Nucleus accumbens (tissue), 56 donors: ENCODE measurements at places on chromosomes 7 and 10.

- DNase-seq: no peak
Measured at GRCh38 chr7:124667312-124668153, 98.1 kb downstream of the GPR37 start.

DNA sequence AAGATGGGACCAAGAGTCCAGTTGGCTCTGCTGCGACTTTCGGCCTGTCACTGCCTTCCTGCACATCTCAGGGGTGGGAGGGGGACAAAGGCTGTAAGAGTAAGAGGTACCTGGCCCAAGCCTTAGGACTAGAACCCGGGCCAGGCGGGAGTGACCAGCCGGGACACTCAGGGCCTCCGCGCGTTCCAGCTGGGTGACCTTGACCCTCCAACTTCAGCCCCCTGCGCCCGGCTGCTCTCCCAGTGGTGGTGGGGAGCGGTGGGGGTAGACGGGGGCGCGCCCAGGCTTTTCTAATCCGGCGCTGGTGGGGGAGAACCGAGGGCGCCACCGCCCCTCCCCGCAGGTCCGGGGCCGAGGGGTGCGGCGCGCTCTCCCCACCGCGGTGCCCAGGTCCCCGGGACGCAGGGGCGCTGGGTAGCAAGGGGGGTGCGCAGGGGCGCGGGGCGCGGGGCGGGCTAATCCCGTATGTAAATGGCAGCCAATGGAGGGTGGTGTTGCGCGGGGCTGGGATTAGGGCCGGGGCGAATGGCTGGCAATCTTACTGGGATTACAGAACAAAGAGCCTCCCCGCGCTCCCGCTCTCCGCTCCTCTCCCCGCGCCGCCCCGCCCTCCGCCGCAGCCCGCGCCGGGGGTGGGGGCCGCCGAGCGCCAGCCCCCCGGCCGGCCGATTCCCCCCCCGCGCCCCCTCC is at the start of gene GTF2IRD1:
Gene GTF2IRD1 (plus strand): TSS at position 585 of the 690 bp plus-strand sequence. CDS start 54,175 bp downstream, outside the sequence.
- peak; percentile 68 for DNase-seq

DNA sequence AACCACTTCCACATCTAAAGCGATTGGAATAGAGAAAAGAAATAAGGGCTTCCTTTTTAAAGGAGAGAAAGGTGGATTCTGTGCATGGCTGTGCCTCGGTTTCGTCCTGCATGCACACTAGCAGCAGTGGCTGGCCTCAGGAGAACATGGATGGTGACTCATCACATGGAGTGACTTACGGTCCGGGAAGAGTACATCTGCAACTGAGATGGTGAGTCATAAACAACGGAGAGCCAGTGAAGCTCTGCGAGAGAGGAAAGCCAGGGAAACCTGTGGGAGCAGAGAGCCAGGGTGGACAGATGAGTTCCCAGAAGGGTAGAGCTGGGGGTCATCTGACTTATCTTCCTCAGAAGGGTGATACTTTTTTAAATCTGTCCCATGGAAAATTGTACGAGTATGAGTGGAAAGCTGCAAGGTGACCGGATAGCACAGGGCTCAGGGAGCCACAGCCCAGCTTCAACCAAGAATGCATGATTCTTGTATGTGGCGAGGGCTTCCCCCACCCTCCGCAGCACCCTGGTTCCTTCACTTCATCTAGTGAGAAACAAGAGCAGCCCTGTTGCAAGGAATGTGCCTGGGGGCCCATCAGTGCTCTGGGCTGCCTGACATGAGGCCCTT is 259.1 kb downstream of the KLF6 start:
- no peak for DNase-seq

GRCh38 chr7:150321788-150322113 is 1.4 kb upstream of the LRRC61 start:
- no peak for DNase-seq

GRCh38 chr7:114944745-114945625 is 23.1 kb downstream of the MDFIC start:
- DNase-seq: no peak

DNA sequence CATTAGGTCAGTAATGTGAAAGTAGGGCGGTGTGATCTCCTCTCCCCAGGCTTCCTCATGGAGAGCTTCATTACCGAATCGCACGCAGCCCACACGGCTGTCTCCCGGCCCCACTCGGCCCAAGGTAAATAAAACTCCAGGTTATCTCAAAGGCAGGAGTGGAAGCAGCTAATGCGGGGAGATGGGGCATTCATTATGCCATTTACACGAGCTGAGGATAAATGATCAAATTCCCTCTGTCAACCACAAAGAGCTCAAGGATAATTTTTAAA is 93.5 kb downstream of the ADARB2 start:
- no peak for DNase-seq

DNA sequence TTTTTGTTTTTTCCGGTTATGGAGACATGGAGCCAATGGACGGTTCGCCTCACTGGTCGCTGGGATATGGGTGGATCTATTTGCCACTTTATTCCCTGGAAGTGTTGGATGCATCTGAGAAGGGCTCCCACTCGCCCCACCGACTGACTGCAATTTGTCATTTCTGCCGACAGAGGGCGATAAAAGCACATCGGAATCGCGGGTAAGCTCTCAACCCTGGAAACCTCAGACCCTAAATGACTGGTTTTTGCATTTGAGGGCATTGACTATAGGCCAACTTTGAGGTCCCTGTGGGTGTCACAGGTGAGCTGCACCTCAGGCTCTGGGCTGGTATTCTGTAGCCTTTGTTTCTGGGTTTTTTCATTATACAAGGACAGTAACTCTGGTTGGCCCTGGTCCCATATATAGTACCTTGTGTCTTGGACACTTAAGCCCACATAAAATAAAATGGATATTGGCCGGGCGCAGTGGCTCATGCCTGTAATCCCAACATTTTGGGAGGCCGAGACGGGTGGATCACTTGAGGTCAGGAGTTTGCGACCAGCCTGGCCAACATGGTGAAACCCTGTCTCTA is 11.9 kb upstream of the OPALIN start:
- peak; percentile 26 for DNase-seq

- DNase-seq: no peak
Measured at GRCh38 chr7:80439894-80440821, 71.7 kb downstream of the GNAT3 start.

- DNase-seq: no peak
Measured at GRCh38 chr10:22629852-22630233, 84.5 kb downstream of the PIP4K2A start.

DNA sequence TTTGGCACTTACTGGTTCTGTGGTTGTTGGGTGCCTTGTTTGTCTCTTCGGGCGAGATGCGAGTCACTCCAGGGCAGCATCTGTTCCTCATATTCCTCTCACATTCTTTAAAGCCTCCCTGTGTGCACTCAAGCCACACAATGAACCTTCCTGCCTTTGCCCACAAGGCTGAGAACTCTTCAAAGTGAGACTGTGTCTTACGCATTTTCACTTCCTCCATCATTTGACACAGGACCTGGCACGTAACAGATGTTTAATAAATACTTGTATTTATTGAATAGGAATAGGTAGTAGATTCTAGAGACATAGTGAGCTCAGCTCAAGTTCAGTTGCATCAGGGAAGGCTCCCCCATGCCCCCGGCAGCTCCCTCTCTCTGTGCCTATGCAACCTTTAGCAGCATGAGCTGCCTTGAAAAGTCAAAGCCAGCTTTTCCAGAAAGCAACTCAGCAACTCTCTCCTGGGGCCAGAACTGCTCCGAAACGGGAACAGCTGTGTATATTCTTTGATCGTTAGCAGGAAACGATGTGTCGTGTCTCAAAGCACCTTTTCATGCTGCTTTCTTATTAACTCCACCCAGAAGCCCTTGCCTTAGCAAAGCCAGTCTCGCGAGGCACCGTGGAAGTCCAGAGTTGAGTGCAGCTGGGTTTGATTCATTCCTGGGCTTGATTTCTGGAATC is 97.5 kb downstream of the PFKFB3 start:
- no peak for DNase-seq

DNA sequence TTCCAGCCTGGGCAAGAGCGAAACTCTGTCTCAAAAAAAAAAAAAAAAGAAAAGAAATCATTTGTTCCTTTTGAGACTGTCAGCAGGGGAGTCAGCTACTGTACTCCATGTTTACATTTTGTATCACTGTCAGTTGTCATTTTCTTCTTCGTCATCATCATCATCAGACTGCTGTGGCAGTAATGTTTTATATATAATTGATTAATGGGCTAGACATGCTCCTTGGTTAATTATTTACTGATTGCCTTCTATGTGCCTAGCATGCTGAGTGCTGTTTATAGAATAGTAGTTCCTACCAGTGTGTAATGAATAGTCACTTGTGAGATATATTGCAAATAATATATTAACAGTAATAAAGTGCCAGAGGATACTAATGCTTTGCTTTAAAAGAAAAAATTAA is 50.5 kb downstream of the VCL start:
- DNase-seq: no peak

GRCh38 chr7:68417659-68418058 is 1180.6 kb upstream of the AUTS2 start:
- no peak for DNase-seq
